ENCODE measurements at places on chromosomes 5 and 9.

GRCh38 chr5:181152406-181152805 is 5.0 kb downstream of the OR2V2 start:
- DNase-seq = no peak

- no peak for DNase-seq
Measured at GRCh38 chr5:1540166-1540565, 16.4 kb upstream of the LPCAT1 start.

DNA sequence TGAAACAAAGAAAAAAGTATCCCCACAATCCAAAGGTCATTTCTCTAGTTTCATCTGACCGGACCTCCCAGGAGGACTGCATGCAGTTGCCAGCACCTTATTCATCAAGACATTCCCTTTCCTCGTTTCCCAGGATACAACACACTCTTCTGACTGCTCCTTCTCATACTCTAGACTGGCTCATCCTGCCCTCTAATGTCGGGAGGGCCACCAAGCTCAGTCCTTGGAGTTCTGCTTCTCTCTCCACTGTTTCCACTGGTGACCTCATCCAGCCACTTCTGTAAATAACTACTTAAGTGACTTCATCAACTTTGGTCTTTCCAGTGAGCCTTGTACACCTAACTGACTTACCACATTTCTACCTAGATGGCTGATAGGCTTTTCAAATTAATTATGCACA is 179.1 kb downstream of the EPB41L4A start:
- no peak for DNase-seq

GRCh38 chr9:101673642-101674041 is 64.8 kb downstream of the GRIN3A start:
- DNase-seq = no peak

DNA sequence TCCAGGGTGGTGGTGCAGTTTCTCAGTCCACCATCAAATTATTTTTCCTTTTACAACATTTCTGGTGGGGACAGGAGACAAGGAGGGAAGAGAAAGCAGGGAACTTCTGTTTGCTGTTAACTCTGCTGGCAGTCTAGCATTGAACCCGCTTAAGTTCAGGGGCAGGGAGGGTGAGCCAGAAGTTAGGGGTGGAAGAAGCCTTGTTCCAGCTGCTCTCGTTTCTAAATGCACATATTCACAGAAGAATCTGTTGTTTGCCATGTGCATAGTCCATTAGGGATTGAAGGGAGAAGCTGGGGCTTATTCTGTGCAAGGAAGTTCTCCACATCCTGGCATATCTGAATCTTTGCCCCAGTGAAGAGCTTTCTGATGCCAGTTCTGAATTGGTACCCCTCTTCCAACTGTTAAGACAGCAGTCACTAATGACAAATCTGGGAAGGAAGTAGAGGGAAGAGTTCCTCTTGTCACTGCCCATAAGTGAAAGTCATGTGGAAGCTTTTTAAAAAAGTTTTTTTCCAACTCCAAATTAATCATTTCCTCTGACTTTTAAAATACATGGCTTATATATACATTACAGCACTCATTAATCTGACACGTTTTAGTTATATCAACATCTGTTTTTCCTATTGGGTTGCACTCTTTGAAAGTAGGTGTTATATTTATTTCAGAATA is 32.6 kb upstream of the ACOT12 start:
- DNase-seq = no peak

DNA sequence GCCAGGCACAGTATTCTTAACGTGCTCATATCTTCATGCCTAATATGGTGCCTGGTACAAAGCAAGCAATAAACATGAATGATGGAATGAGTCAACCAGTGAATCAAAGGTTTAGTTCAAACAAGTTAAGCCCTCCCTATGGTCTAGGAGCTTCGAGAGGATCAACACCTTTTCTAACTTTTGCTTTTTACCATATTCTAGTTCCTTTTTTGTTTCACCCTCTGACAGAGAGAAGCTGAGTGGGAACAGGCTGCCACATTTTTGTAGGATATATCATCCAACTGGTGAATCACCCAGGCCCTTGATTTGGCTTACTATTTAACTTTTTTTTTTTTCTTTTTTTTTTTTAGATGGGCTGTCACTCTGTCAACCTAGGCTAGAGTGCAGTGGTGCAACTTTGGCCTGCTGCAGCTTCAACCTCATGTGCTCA is 39.3 kb upstream of the TNC start:
- no peak for DNase-seq

- DNase-seq = no peak
Measured at GRCh38 chr5:174751154-174752000, 27.0 kb downstream of the MSX2 start.

DNA sequence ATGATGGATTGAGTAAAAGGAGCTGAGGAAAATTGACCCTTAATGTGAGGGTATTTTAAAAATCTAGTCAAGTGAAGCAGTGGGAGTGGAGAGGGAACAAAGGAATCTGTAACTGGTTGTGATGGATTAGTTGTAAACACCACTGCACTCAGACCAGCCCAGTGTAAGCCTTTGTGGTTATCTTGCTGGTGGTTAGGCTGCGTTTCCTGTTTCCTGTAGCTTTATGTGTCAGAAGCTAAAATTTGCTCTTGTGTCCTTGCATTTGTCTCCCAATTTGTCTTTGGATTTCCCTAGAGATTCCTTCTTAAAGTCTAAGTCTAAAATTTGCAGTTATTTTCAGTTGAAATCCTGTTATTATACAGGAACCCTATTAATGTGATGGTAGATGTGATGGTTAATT is 6.3 kb downstream of the IFNA21 start:
- DNase-seq = no peak

DNA sequence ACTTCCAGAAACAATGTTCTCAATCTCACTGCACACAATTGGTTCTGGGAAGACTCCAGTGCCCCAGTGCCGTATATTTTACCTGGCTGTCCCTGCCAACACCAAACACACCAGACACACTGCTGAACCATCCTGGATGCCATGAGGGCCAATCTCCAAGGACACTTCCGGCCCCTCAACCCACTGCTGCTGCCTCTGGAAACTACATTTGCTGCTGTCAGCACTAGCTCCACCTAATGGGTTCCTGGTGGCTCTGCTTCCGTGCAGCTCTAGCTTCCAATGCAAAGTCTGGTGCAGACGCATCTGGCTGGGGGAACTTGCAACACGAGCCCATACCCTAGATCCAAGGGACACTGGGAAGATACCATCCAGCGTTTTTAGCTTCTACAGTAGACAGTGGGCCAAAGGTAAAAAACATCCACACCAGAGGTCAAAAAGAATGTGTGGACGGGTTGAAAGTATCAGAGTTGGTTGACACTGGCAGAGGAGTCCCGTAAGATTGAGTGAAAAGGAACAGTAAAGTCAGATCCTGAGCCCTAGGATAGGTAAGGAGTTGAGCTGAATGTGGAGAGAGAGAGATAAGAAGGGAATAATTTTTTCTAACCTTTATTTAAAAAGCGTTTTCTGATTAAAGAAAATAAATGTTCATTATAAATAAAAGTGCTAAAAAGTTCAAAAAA is 99.7 kb upstream of the KIF2A start:
- DNase-seq = no peak

GRCh38 chr9:36764364-36765076 is 191.8 kb downstream of the MELK start:
- DNase-seq = no peak

GRCh38 chr9:100999906-101000544 is 28.5 kb upstream of the PLPPR1 start:
- no peak for DNase-seq

GRCh38 chr5:5658226-5658625 is 235.7 kb downstream of the ICE1 start:
- DNase-seq = no peak
